GM04504 (cell line): ENCODE measurements at places on chromosomes 4 and X.

DNA sequence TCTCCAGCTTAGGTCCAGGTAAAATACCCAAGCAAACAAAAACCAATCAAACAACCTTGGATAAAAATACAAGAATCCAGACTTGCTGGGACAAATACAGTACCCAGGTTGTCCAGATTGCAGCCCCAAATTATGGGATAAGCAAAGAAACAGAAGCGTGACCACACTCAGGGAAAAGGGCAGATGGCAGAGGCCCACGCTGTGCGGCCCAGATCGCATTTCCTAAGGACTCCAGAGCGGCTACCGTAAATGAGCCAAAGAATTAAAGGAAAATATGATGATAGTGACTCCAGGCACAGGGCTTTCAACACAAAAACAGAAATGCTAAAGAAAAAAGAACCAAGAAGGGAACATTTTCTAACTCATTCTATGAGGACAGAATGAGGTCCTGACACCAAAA, 50.3 kb downstream of the FGFRL1 start:
- DNase-seq: no peak

GRCh38 chr4:105145903-105146275, 787 bp upstream of the TET2 start:
- no peak for DNase-seq

- no peak for DNase-seq
Observed at GRCh38 chr4:137209240-137209639, 323.1 kb downstream of the PCDH18 start.

DNA sequence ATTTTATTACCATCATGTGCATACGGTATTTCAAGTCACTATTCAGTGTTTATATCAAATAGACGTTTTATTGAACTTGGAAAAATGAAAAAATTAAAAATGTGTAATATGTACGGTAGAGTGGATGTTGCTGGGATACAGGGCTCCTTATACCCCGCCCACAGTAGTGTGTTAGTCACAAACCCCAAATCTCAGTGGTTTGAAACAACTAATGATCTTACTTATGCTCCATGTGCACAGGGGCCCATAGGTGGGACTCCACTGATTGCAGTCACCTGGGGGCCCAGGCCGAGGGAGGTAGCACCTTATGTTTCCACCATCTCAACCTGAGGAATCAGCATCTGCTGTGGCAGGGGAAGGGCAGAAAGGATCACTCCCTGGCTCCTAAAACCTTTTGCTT, 18.1 kb downstream of the LSM6 start:
- no peak for DNase-seq

- no peak for DNase-seq
Observed at GRCh38 chrX:73839152-73839551, 276.2 kb downstream of the CHIC1 start.

DNA sequence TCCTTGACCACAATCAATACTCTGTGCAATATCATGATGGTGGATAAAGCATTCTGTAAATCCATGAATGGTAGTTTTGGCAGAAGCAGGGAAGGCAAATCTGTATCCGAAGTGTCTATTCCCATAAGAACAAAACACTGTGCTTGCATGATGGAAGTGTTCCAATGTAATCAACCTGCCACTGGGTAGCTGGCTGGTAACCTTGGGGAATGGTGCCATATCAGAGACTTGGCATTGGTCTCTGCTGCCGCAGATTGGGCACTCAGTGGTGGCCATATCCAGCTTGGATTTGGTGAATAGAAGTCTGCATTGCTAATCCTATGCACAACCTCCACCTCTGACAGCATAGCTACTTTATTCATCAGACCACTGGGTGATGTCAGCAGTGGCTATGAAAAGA, 114.3 kb upstream of the EMCN start:
- no peak for DNase-seq

GRCh38 chrX:103878466-103879122, 46.5 kb upstream of the RAB9B start:
- DNase-seq: peak; percentile 26

DNA sequence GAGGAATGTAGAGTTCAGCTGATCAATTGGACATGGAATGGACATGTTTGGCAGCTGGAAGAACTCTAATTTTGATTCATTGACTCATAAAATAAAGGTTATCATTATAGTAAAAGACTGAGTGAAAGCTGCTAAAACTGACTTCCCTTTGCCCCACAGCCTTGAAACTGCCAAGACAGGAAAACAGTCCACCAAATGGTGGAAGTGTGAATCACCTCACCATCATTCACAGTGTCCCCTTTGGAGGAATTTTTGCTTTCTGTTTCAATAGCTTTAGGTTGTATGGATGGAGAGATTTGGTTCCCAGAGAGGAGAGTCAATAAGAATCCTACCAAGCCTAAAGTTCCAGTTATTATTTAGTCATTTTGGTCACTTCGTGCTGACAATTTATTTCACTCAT, 20.8 kb upstream of the FREM3 start:
- DNase-seq: no peak

- no peak for DNase-seq
Observed at GRCh38 chr4:72383439-72383838, 185.6 kb downstream of the ADAMTS3 start.
